ENCODE measurements at places on chromosomes 2 and 18.

DNA sequence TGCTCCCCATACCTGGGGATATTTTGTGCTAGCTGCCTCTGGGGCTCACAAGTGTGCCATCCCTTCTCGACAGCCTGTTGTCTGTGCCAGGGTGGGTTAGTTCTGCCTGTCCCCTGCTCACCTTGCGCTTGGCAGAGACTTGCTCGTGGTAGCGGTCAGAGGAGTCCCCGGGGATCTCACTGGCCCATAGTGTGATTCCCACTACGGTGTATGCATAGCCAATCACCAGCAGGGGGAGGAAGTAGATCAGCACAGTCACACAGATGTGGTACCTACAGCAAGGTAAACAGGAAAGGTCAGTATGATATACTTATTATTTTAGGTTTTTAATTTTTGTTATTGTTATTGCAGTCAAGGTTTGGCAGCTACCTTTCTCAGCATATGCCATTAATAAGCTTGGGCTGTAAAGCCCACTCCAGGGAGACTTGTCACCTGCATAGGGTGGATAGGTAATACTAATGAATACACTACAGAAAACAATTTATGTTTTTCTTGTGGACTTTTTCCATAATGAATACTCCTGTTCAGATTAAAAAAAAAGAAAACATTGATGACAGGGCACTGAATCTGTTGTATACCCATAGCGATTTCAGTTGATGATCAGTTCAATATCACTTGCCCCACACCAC is 95.2 kb downstream of the POLE4 start:
- DNase-seq, result no peak

GRCh38 chr2:170813611-170814532 is 2.8 kb upstream of the GAD1 start:
- no peak for DNase-seq

GRCh38 chr2:105129722-105130232 is 91.9 kb downstream of the MRPS9 start:
- DNase-seq, result no peak

GRCh38 chr2:170177950-170178781 is at the start of gene MYO3B:
MYO3B (plus strand) TSS chr2:170178147; CDS start chr2:170178288, 141 bp downstream.
- DNase-seq, result no peak

GRCh38 chr2:119694845-119695521 is 16.0 kb downstream of the TMEM177 start:
- DNase-seq, result peak; percentile 53

DNA sequence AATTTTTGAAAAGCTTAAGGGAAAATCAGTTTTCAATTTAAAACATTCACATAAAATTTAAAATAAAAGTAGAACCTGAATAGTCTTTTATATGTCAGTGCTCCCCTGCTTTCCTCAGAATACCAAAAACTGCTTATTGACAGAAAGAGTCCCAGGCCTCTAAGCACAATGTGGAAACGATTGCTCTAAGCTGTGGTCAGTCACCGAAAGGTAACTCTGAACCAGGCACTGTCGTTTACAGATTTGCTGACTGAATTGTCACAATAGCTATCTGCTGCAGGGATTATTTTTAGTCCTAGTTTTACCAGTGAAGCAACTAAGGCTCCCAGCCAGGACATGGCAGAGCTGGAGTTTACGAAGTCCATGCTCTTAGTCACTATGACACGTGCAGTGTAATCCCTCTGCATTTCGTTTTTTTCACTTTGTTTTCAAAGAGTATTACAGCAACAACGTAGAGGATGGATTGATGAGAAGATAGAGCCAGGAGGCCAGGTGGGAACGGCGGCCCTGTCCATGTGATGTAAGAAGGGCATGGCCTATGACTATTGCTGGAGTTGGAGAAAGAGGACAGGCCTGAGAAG is 28.1 kb upstream of the TMEM247 start:
- no peak for DNase-seq

DNA sequence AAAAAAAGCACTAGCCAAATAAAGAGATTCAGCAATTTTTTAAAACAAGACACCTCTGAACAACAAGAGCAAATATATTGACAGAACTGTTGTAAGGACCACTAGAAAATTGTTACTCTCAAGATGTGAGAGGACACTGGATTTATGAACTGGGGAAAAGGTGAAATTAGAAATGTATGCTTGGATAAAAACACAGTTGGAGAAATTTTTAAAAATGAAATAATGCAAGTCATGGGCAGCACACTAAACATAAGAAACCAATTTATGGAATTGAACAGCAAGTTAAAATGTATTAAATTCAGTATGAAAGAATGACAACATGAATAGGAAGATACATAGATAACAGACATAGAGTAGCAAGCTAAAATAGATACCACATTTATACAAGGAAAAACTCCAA is 377.4 kb downstream of the LRRTM4 start:
- no peak for DNase-seq

DNA sequence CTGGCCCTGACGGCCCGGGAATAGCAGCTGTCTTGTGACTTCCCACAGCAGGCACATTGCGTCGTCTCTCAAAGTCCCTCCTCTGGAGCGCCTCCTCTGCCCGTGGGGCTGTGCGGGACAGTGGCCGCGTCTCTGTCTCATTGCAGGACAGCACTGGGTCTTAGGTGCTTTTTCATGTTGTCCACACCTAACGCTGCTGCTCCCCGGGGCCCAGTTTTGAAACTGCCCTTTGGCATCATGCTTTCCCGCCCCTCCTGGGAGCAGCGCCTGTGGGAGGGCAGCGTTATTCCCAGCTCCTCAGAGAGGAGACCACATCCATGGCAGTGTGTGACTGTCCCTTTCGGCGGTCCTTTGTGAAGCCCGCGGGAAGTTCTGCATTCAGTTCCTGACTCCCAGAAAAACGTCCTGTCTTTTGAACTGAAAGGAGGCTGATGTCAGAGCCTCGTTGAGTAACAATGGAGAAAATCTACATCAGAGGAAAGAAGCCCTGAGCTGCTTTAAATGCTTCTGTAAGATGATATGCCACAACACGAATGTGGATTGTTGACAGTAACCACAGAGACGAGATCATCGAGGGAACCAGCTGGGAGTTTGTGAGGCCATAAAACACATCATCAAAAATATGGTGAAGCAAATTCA is 226.0 kb downstream of the FAM210A start:
- peak; percentile 72 for DNase-seq

GRCh38 chr2:199258291-199258690 is 199.4 kb downstream of the SATB2 start:
- no peak for DNase-seq

- no peak for DNase-seq
Observed at GRCh38 chr2:68726608-68727367, 7.8 kb upstream of the ARHGAP25 start.

DNA sequence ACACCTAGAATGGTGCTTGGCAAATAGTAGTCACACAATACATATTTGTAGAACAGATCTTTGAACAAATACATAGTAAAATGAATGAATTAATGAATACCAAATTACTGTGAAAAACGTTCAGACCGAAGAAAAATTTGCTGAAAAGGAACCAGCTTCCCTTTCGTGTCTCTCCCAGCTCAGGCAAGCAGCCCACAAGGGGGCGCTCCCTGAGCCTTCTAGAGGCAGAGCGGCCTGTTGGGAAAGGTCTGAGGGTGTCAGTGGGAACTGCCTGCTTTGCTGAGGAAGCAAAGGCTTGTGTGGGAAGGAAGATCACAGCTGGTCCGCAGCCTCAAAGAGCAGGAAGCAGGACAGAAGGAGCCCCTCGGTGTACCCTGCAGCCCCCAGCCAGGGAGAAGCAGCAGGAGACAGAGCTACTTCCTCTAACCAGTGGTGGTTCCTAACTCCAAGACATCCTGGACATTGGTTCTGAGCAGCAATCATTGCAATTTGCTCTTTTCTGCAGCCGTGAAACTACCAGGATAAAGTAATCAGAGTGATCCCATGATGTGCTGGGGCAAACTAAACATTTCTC is 231.1 kb downstream of the ANKRD30B start:
- DNase-seq, result no peak

DNA sequence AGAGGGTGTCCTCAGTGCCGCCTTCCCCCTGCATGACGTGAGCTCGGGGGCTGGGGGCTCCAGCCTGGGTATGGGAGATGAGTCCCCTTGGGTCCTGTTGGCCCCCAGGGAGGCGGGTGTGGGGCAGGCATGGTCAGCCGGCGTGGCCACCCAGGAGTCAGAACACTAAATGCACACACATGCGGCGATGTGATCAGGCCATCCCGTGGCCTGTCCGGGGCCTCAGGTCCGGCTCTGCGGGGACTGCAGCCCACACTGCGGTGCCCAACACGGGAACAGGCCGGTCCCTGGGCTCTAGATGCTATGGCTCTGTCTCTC is 13.8 kb downstream of the ANO7 start:
- DNase-seq, result no peak

GRCh38 chr2:230405824-230406223 is 10.2 kb upstream of the SP100 start:
- no peak for DNase-seq

DNA sequence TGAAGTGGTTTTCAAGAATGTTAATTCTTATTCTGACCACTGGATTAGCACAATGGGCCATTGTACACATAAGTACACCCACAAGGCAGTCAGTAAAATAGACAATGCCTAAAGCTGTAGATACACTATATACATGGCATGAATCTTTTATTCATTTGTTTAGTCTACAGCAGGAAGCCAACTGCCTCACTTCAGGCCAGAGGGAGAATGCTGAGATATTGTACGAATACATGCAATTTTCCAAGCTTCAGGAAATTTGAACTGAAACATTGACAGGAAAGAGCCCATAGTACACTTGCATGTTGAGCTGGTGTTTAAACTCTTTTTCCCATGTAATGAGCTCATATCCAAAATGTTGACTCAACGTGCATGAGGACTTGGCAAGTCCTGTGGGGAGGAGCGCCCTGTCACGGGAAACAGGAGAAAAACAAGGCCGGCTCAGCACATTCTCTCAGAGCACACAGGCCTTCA is 111.6 kb upstream of the CYP1B1 start:
- no peak for DNase-seq

DNA sequence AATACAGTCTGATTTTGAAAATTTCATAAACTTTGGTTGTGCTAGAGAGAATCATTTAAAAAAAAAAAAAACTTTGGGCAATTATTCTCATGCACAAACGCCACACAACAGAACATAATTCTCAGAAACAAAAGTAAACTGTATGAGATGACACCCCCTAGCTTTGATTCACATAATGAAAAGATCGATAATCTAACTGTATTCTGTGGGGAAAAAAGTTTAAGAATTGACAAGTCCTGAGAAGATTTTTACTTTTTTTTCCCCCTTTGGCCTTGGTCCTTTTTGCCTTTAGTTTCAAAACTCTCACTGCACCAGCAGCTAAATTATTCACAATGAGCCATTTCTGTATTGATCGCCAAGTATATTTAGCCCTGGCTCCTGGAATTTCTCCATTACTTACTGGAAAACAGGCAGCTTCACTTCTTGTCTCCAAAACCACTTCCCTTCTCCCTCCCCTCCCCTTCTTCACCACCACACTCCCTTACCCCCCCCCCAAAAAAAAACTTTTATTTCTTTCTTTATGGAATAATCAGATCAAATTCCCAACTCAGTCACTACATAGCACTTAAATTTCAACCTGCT is 2.0 kb downstream of the IKZF2 start:
- DNase-seq, result no peak

GRCh38 chr2:227460070-227460485 is 11.9 kb upstream of the AGFG1 start:
- DNase-seq, result peak; percentile 49

DNA sequence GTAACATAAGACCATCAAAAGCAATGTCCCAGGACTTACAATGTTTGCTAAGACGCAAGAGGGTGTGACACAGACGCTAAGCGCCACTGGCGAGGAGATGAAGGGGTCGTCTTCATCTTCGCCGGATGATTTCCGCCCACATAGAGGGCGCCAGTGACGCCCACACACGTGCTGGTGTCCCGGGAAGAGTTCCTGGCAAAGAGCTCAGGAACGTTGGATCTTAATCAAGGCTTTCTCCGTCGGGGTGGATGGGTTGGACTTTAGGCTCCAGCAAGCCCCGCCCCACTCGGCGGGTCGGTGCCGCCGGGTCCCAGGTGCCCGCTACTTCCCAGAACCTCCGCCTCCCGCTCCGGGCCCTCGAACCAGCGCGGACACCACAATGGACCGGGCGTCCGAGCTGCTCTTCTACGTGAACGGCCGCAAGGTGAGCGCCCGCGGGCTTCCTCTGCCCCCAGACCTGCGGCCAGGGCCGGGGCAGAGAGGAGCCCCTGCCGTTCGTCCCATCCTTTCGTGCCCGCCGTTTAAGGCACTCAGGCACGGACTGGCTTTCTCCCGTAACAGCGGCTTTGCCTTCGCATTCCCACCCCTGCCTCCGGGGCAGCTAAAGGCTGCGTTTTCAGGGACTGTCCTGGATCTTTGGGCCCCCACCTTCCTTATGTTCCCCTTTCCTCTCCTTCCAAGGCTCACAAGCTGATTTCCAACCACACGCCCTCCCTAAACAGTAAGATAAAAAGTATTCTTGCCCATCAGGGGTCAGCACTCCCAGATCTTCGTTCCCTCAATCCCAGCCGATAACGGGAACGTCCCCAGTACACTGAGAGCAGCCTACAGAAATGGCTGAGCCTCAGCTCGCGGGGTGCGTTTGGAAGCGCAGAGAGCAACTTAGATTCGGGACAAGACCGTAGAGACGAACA is at the start of gene AOX1:
Gene AOX1 (plus strand): TSS at position 285 of the 914 bp plus-strand sequence. CDS start 95 bp downstream, at position 380.
- no peak for DNase-seq

DNA sequence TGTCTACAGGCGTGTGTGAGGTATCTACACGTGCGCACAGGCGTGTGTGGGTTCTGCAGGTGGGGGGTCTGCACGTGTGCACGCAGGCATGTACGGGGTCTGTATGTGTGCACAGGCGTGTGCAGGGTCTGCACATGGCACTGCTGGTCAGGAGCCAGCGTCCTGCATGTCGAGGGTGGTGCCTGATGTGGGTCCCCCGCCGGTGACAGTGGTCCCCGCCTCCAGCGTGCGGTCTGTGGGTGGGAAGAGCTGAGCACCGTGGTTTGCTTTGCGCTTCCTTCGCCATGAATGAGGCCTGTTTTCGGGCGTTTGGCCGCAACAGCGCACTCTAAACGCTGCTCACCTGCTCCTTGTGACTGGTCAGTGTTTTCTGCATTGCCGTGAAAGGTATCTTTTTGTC is 57.2 kb downstream of the CTDP1 start:
- DNase-seq, result no peak

DNA sequence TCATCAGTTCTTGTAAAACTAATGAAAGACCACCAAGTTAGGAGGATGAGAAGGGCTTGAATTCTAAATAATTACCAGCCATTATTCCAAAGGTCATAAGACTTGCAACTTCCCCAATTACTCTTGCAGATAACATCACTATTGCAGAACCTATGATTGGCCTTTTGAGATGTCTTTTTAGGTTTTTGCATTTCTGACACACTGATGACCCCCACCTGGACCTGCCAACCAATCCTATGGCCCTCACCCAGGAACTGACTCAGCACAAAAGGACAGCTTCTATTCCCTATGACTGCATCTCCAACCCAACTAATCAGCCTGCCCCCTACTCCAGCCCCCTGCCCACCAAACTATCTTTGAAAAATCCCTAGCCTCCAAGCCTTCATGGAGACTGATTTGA is 111.5 kb upstream of the COPS8 start:
- no peak for DNase-seq

- no peak for DNase-seq
Observed at GRCh38 chr2:14199040-14199439, 433.5 kb upstream of the LRATD1 start.

DNA sequence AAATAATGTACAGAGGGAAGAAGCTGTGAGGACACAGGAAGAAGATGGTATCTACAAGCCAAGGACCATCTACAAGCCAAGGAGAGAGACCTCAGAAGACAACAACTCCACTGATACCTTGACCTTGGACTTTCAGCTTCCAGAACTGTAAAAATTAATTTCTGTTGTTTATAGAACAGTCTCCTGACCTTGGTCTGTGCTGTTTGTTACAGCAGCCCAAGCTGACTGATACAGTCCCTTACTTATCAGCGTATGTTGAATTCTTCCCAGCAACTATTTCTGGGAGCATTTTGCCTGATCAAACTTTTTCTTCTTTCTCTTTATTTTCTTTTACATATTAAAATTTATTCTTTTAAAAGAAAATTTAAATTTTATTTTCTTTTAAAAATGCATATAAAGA is 47.8 kb upstream of the IGFBP2 start:
- no peak for DNase-seq

Measured in GM04503 (cell line).